AG09319 (cell line): ENCODE measurements at places on chromosomes 13 and 19.

- no peak for DNase-seq
These were observed 86.6 kb downstream of the ZNF737 start for GRCh38 chr19:20478936-20479335.

- DNase-seq, result no peak
These were observed 18.1 kb downstream of the TYK2 start for GRCh38 chr19:10362259-10362658.

GRCh38 chr13:90447034-90447733, 900.3 kb upstream of the MIR17HG start:
- no peak for DNase-seq

GRCh38 chr19:44857837-44858236, 11.7 kb downstream of the NECTIN2 start:
- DNase-seq, result no peak

DNA sequence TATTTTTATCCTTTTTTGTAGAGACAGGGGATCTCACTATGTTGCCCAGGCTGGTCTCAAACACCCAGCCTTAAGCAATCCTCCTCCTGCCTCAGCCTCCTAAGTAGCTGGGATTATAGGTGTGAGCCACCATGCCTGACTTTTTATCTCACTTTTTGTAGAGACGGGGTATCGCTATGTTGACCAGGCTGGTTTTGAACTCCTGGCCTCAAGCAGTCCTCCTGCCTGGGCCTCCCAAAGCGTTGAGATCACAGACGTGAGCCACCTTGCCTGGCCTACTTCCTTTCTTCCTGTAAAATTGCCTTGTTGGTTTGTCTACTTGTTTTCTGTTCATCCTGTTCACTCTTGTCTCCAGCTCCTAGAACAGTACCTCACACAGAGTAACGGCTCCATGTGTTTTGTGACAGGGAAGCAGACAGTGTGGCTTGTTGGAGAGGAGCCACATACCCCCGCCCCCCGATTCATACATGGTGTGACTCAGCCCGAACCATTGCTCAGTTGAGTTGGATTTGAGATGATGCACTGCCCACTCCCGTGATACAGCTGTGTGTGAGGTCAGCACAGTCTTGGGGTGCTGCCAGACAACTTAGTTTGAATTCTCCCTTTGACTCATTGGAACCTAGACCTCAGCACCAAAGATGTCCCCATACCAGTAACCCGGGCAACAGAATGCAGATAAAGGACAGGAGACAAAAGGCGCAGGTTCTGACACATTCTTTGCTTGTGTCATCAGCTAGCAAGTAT, 34.2 kb downstream of the GPR42 start:
- peak; percentile 43 for DNase-seq

- DNase-seq, result no peak
These were observed 1044.8 kb upstream of the SLC10A2 start for GRCh38 chr13:104111031-104111430.

GRCh38 chr19:48760504-48761205, 5.3 kb downstream of the FGF21 start:
- DNase-seq, result no peak

DNA sequence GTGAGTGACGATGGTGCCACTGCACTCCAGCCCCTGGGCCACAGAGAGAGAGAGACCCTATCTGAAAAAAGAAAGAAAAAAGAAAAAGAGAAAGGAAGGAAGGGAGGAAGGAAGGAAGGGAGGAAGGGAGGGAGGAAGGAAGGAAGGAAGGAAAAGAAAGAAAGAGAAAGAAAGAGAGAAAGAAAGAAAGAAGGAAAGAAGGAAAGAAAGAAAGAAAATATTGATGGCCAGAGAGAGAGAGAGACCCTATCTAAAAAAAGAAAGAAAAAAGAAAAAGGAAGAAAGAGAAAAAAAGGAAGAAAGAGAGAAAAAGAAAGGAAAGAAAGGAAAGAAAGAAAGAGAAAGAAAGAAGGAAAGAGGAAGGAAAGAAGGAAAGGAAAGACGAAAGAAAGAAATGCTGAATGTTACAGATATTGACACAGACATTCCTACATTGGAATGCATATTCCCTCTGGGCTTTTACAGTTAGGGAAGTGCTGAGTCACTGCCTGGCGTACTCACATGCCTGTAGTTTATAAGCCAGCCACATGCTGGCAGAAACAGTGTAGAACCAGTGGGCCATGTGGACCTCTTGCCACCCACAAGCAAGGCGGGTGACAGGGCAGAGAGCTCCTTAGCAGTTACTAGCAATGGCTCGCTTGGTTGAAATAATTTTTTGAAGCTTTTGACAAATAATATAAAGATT, 34.6 kb upstream of the SLC46A3 start:
- peak; percentile 79 for DNase-seq

GRCh38 chr13:22061371-22061805, 390.5 kb downstream of the FGF9 start:
- no peak for DNase-seq

DNA sequence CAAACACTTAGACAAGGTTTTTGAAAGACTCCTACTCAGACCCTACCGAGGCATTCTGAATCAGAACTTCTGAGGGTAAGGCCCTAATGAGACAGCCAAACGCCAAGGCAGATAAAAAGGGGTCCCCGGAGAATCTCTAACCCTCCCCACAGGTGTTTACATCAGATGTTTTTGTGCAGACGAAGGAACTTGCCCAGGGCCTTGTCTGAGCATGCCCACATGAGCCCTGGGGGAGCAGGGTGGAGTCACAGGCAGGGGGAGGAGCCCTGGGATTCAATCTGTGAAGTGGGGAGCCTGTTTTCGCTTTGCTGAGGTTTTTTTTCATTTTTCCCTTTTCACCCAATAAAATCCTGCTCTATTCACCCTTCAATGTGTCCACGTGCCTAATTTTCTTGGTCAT, 61.6 kb upstream of the MED4 start:
- DNase-seq, result no peak

- no peak for DNase-seq
These were observed 67.3 kb downstream of the PCDH17 start for GRCh38 chr13:57698851-57699250.

GRCh38 chr19:52535771-52536447, 8.4 kb downstream of the ZNF808 start:
- DNase-seq, result peak; percentile 20

GRCh38 chr13:101736566-101736965, 284.1 kb downstream of the ITGBL1 start:
- no peak for DNase-seq

DNA sequence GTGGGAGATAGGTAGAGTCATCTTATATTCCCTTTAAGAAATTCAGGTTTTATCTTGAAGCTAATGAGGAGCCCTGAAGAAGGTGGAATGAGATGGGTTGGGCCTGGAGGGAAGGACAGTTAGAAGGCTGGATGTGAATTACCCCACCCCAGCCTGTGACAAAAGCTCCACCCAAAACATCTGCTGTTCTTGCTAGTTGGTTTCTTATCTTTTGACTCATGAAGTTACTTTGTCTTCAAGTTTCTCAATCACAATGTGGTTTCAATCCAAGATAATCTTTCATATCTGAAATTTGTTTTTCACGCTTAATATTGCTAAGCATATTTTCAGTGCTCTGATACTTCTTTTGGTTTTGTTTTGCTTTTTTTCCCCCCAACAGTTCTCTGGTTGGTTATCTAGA, 38.3 kb upstream of the HMGB1 start:
- DNase-seq, result no peak

DNA sequence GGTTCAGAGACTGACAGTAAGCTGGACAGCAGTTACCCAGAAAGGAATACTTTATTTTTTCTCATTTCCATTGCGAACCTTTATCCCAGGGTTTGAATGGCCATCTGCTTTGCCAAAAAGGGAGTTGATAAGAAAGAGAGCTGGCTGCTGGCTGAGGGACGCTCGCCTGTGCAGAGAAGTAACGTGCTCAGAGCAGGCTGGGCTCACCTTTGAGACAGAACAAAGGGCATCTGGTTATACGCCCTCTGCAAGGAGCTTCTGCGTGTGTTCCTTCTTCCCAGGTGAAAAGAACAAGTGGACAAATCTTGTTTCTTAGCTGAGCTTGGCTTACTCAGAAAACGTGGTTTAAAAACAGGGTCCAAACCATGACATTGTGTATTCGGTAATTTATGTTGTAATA, 47.4 kb downstream of the EFNB2 start:
- no peak for DNase-seq

DNA sequence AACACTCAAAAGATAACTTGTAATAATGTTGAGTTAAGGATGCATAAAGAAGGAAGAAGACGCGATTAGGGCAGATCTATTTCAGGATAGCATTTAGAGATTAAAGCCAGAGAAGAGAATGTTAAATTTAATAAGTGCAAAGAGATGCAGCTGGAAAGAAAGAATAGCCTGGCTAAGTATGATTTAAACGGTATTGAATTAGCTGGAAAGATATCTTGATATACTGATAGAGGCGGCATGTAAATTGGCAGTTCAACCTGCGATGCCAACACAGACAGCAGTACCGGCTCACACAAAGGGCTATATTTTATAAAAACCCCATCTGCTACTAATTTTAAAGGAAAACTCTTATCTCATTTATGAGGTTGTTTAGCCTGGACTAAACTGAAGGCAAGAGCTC, 121.4 kb downstream of the ENOX1 start:
- DNase-seq, result no peak

DNA sequence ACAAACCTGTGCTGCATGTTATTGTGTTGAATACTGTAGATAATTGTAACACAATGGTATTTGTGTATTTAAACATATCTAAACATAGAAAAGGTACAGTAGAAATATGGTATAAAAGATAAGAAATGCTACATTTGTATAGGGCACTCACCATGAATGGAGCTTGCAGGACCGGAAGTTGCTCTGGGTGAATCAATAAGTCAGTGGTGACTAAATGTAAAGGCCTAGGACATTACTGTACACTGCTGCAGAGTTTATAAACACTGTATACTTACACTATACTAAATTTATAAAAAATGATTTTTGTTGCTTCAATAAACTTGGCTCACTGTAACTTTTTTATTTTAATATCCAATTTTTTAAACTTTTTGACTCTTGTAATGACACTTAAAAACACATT, 34.4 kb downstream of the LMO7 start:
- DNase-seq, result no peak

DNA sequence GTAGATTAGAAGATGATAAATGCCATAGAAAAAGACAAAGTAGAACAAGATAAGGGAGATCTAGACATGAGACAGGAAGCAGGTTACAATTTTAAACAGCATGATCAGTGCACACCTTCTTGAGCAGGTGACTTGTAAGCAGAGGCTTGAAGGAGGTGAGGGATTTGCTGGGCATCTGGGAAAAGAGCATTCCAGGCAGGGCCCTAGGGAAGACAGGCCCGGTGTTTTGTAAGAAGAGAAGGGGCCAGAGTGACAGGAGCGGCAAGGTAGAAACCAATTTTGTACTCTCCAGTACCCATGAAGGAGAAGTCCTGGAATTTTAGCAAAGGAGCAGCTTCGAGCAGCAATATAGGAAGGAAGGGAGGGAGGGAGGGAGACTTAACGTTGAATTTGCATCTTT, 296.5 kb downstream of the MZT1 start:
- no peak for DNase-seq

- no peak for DNase-seq
These were observed 941 bp downstream of the MYPOP start for GRCh38 chr19:45901432-45901911.

DNA sequence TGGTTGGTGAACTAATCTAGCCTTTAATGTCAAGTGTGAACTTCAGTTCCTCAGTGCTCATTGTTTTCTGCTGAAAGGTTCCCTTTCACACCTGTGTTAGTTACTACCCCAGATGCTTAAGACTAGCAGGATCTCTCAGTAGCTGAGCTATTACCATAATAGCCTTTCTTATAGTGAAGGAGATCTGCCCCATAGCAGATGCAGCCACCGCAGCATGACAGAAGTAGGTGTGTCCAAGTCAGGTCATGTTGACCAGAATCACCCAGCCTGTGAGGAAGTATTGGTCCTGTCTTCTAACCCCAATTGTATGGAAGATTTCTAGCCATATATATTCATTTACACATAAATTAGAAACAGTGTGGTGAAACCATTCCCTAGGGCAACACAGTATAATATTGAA, 37.3 kb downstream of the ZAR1L start:
- DNase-seq, result no peak

DNA sequence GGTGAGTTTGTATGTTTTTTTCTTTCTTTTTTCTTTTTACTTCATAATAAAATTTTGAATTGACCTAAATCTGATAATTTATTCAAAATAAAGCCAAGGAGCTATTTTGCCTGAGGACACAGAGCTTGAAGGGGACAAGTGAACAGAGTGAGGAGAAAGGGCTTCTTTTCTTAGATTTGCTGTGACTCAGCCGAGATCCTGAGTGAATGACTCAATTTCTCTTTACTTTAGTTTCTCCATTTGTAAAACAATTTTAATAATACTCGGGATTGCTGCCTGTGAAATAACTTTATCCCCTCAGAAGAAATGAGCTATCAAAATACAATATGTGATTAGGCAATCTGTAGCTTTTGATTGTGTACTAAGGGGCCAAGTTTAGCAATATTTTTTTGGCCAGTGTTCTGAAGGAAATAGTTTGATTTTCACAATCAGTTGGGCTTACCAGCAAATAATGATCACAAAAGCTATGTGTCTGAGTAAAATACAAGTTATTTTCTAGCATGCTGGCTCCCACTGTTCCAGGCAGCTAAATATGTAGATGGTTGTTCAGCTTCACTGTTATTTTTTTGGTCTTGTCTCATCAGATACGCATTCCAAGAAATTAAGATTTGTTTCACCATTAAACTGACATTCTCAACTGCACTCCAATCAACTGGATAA, 437.5 kb downstream of the FGF9 start:
- no peak for DNase-seq

DNA sequence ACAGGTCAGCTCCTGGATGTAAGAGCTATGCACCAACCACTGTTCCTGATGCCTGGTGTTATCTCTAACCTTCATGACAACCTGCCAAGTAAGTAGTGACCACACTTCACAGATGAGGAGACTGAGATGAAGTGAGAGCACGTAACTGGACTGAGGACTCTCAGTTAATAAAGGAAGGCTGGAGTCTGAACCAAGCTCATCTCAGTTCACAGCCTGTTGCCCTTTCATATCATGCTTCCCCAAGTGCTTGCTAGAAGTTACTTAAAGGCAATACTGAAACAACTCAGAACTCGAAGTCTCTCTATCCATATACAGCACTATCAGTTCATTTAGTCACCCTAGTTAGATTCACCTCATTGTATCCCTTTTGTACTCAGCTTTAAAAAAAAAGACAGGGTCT, 119.7 kb downstream of the ABCC4 start:
- no peak for DNase-seq
